ENCODE measurements at places on chromosomes 6 and 20.
A peak's percentile ranks its signal among the peaks of the same experiment; 100 is the strongest.

GRCh38 chr6:110233770-110234374 lies 53.6 kb downstream of the CDC40 start:
- no peak for DNase-seq

DNA sequence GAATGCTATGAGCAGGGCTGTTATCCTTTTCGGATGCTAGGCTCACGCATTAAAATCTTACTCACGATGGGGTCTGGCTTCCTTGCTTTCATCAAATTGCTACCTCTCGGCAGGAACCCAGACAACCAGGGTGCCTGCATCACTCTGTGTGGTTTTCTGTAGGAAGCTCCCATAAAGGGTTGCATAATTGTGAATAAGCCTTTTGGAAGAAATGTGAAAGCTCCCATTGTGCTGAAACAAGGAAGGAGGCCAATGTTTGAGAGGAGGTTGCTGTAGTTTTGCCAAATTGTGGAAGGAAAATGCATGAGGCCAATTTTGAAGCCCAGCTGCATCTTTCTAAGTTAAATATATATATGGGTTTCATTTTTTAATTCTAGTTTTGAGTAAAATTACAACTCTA lies 615.5 kb downstream of the C6orf118 start:
- no peak for DNase-seq

GRCh38 chr6:48135323-48136084 lies 24.5 kb upstream of the PTCHD4 start:
- peak; percentile 26 for DNase-seq

DNA sequence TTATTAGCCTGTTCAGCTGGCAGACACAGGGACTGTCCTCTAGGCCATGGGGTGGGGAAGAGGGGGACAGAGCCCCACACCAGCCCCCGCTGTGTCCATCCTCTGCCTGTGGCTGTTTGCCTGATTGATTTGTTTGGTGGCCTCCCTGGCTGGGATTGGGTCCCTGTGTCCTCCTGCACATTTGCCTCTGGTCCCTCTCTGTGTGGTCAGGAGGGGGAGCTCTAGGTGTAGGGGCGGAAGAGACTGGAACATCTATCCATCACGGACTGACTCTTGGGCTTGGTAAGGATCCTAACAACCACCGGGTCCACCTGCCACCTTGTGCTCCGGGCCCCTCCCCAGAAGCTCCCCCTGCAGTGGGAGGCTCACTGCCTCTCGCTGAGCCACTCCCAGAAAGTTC lies 38.4 kb upstream of the CCDC167 start:
- DNase-seq: no peak

DNA sequence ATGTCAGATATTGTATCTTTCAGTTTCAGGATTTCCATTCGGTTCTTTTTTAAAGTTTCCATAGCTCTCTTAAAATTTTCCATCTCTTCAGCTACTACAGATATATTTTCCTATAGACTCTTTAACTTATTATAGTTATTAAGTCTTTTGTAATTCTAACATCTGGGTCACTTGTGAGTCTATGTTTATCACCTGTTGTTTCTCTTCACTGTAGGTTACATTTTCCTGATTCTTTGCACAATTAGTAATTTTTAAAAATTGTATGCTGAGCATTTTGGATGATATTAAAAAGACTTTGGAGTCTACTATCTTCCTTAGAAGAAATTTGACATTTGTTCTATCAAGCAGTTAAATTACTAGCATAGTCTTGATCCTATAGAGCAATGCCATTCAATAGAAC lies 140.7 kb downstream of the QRSL1 start:
- DNase-seq: no peak

DNA sequence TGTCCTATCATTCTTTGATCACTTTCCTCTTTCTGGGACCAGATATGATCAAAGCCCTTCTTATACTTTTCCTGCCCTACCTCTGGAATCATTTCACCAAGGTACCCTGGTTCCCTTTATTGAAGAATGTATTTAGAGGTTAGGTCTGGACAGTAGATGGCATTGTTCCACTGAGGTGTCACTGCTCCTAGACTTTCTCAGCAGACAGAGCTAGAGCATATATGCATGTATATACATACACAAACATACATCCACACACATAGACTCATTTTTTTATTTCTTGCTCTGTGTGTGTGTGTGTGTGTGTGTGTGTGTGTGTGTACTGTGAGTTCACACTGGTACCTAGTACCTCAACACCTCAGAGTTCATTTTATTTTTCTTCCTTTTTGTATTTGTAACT lies 40.9 kb downstream of the PTPRA start:
- DNase-seq: no peak

DNA sequence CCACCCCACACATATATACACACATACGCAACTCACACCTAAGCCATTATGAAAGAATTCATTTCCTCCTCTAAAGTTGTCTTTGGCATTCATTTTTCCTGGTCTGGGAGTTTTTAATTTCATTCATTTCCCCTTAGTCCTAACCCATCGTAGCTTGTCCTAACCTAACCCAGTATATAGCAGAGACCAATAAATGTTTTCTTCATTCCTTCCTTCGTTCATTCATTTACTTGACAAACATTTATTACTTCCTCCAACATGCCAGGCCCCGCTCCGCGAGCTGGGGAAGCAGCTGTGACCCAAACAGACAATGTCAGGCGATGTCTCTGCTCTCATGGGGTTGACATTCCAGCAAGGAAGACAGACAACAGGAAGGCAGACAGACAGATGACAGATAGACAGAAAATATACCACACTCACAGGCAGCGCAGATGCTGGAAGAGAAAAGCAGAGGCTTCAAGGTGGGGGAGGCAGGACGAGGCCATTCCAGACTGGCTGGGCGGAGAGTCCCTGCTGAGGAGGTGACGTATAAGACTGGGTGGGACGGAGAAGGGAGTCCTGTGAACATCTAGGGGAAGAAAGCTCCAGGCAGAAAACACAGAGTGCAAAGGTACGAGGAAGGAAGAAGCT lies 33.7 kb upstream of the SIRPA start:
- DNase-seq: no peak

All from fibroblast of skin of left quadriceps (primary cell).